NB4 (cell line): ENCODE measurements at places on chromosomes 7 and 10.

DNA sequence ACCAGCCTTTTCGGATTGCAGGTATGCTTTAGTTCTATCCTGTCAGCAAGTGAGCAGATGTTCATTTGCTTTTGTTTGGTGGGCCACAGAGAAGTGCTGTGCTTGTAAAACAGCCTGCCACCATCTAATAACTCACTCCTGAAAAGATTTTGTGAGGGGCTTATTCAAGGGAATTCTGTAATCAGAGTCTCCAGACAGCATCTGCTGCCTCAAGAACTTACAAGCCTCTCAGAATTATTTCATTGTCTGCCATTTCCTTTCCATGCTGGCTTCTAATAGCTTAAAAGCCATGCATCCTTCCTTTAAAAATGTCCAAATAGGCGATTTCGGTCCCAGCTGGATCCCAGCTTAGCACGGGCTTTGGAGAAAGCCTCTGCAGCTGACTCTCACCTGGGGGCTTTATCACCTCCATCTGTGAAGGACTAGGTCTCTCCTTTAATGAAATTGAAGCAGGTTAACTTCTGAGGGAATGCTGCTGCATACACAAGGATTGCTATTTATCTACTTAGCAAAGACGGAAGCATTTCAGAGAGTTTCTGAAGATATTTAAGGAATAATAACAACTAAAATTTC, 48.0 kb downstream of the MALRD1 start:
- DNase-seq, result no peak

- DNase-seq, result no peak
Observed at GRCh38 chr10:14782691-14783363, 8.1 kb upstream of the FAM107B start.

GRCh38 chr10:71623098-71623985, 96.2 kb downstream of the C10orf105 start:
- peak; percentile 57 for DNase-seq

DNA sequence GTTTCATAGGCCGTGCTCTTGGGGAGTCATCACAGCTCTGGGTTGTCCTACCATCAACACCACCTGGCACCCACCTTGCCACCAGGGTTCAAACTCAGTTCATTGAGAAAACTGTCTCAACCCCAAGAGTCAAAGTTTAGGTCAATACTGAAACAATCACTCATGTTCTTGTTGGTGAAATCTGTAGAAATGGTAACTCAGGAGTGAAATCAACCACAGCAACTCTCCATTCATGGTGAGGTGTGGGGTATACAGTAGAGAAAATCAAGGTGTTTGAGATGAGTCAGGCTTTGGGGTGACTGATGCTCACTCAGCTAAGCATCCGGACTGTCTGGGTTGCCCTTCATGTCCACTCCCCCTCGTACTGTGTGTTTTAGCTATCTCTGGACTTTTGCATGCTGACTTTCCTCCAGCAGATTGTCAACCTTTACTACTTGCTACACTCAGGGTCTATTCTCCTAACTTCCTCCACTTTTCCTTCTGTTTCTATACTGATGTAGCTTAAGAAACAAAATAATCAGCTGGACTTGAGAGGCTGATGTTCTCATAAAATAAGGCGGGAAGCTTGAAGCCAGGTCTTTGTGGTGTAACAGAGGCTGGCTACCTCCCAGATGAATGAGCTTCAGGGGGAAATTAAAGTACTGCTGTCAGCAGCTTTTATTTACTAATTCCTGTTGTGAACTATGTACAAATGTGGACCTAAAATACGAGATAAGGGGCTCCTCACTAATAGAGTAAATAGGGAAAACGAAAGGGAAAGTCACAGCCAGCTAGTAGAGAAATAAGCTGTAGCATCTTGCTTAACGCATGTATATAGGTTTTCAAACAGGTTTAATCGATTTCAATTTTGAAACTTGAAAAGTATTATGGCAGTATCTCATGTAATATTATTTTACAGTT, 173.6 kb upstream of the AKR1E2 start:
- DNase-seq, result no peak

DNA sequence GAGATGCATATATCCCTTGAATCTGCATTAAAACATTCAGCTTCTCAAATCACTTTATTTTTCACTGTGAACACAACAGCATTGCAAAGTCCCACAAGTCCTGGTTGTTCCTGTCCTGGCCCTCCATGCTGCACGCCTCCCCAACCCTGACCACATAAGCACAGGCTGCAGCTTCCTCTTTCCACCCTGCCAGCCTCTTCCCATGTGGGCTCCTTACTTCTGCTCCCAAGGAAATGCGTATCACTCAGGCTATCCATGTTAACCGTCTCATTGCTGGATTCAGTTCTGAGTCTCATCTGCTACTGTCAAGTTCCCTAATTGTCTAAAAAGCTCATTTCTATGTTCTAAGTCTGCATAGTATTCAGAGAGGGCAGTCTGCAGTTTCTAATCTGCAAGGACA, 89.7 kb upstream of the ZPBP start:
- peak; percentile 85 for DNase-seq

GRCh38 chr7:44466300-44467216, 23.9 kb downstream of the NUDCD3 start:
- DNase-seq, result no peak

DNA sequence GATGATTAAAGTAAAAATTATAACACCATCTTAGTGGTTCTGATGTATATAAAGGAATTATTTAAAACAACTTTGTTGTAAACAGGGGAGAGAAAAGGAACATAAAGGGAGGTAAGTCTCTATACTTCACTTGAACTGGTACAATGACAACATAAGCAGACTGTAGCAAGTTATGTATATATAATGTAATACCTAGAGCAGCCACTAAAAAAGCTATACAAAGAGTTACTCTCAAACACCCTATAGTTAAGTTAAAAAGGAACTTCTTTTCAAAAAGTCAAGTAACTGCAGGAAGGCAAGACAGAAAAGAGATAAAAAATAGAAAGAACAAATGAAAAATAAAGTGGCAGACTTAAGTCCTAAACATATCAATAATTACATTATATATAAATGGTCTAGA, 82.3 kb downstream of the ZNF503 start:
- no peak for DNase-seq
